ENCODE measurements at places on chromosomes 16 and 17.

DNA sequence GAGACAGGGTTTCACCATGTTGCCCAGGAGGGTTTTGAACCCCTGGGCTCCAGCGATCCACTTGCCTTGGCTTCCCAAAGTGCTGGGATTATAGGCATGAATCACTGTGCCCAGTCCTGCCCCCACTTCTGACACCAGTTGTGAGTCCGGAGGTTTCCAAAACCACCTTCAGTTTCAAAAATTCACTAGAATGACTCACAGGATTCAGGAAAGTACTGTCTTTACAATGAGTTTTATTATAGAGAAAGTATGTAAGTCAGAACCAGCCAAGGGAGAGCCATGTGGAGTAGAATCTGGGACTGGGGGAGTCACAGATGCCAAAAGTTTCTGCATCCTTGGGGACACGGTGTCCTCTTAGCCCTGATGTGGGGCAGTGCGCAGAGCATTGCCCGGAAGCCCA is 55.1 kb downstream of the PLD6 start:
- DNase-seq, result no peak

DNA sequence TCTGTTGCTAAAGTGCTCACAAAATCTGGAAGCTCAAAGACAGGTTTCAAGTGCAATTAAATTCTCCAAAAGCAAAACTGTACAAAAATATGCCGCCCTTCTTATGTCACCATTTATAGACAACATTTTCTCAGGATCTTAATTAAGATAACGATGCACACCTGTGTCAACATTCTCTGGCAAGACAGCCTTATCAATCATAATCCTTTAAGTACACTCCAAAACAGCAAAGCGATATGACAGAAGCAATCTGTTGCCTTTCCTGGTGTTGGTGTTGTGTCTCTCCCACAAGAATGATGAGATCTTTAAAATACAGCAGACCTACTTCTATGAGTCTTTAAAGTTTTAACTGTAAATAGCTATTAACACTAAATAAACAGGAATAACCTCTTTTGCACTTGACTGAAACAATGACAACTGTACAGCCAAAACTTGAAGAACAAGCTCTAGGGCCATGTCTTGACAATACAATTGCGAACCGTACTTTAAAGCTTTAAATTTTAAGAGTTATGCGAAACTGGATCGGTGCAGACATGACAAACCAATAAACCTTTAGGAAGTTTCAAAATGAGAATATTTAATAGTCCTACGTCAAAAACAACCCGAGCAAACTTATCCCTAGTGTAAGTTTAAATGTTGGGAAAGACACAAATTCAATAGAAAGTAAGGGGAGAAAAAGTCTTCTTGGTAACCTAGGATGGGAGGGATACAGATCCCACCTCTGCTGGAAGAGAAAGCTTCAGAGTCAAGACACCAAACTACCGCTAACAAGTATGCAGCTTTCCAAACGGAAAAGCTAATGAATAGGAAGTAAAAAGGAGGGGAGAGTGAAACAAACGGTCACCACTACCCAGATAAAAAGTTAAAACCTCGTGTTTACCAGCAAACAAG is 3.3 kb upstream of the IRX5 start:
- peak; percentile 12 for DNase-seq

DNA sequence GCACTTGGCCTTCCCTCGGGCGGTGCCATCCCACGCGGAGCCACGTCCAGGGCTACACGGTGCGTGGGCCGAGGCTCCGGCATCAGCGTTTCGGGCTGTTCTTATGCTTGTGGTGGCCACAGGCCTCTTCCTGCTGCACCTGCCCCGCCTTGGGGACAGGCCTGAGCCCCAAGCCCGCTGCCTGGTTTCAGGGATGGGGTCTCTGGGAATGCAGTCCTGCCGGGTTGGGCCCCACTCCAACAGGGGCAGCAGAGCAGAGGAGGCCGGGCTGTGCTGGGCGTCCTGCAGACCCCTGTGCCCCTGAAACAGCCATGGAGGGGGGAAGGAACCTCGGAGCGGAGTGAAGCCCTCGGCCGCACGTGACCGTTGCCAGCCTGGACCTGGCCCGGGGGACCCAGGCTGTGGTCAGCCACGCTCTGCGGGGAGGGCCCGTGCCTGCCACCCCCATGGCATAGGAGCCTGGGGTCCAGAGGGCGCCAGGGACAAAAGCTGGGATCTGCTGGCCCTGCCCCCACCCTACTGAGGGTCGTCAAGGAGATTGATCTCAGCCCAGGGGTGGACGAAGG is 453 bp upstream of the WFIKKN1 start:
- DNase-seq, result no peak

- DNase-seq, result no peak
Observed at GRCh38 chr16:84874553-84874952, 54.8 kb downstream of the CRISPLD2 start.

- DNase-seq, result no peak
Observed at GRCh38 chr16:51849715-51850114, 697.2 kb downstream of the TOX3 start.

DNA sequence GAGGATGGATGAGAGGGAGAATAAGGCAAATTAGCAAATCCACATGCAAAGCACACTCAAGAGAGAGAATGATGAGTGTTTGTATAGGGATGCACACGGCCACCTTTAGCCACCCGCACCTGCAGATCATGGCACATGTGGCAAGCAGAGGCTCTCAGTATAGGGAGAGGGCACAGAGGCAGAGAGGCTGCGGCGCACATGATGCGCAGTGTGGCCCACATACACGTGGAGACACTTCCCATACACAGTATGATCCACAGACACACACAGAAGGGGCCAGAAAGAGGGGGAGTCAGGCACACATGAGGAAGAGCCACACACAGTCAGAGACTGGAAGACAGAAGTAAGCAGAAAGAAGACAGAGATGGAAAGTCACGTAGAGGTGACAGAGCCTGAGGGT is 6.5 kb upstream of the CHD3 start:
- DNase-seq, result no peak

Data from NCI-H1417 treated with DMSO at 0.1 percent for 48 hours (cell line).